ENCODE measurements at places on chromosomes 7 and 10.
A peak's percentile ranks its signal among the peaks of the same experiment; 100 is the strongest.

- DNase-seq, result no peak
Measured at GRCh38 chr10:49817845-49818244, 55.7 kb upstream of the OGDHL start.

DNA sequence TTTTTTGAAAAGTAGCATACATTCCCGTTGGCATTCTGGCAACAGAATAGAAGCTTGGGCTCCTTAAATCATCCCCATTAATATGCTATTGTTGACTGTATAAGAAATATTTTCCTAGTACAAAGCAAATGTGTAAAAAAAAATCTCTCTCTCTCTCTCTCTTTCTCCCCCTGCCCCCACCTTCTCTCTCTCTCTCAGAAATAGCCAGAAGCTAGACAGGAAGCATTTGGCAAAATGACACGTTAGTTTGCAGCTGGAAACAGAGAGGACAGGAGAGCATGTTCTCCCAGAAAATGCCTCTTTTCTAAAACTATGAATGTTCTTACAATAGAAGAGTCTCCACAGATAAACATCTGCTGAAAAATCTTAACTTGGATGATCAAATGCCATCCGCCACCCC, 59.6 kb upstream of the AKR1E2 start:
- DNase-seq, result peak; percentile 21

DNA sequence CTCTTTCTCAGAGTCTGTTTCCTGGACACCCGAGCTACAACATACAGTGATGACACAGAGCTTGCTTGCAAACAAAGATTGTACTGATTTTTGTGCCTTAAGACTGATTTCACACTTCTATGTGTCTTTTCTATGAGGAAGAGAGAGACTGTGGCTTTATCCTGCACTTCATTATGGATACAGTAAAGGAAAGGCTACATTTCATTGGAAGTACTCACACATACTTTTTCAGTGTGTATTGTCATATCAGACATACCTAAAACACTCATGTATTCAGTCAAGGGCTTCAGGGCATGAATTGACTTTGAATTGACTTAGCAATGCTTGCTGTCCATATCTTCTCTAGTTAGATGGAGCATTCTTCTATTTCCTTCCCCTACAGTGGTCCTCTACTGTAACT, 135.5 kb upstream of the IMMP2L start:
- DNase-seq, result peak; percentile 41

DNA sequence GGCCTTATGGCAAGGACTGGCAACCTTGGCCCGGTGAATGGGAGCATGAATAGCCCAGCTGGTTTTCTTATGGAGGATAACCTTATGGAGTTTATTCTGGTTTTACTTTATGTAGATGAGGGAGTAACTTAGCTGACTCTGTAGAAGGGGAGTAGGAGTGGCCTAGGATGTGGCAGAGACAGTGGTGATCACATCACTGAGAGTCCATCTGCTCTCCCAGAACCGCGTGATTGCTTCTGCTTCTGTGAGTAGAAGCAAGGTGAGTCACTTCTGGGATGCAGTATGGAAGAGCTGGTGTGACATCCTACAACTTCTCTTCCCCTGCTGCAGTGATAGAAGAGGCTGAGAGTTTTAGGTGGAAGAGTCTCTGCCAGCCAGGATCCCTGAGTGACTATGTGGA, 129.2 kb downstream of the RPS24 start:
- DNase-seq, result peak; percentile 34
